ENCODE measurements at places on chromosomes 11 and 22. TPM values are rescaled to one million over a fixed set of nuclear protein-coding genes. Genes with fewer than 3 reads are reported as not detected.
A peak's percentile ranks its signal among the peaks of the same experiment; 100 is the strongest.

GRCh38 chr11:80519596-80520506, 1079.0 kb upstream of the TENM4 start:
- no peak for DNase-seq

- DNase-seq: no peak
Observed at GRCh38 chr11:20933086-20933485, 263.7 kb downstream of the NELL1 start.

- DNase-seq: no peak
Observed at GRCh38 chr11:102926961-102927623, 28.4 kb downstream of the MMP13 start.

The CAVIN3 gene
- polyA plus RNA-seq: not detected

The OSM gene
- 9.6 TPM for polyA plus RNA-seq

DNA sequence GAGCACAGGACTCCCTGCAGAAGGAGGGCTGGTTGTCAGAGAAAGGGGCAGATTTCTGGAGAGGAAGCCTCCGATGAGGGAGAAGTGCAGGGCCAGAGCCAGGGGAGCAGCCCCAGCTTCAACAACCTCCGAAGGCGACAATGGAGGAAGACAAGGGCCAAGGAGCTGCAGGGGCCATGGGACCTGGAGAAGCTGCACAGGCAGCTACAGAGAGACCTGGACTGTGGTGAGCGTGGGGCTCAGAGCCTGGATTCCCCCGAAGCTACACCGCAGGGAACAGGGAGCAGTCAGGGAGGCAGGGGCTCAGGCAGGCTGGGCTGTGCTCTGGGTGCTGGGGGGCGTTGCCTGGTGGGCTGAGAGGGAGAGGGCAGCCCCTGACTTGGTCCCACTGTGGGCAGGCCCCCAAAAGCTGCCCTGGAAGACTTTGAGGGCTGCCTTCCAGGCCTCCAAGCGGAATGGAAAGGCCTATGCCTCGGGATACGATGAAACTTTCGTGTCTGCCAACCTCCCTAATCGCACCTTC, 2.4 kb downstream of the TSGA10IP start:
- no peak for DNase-seq

DNA sequence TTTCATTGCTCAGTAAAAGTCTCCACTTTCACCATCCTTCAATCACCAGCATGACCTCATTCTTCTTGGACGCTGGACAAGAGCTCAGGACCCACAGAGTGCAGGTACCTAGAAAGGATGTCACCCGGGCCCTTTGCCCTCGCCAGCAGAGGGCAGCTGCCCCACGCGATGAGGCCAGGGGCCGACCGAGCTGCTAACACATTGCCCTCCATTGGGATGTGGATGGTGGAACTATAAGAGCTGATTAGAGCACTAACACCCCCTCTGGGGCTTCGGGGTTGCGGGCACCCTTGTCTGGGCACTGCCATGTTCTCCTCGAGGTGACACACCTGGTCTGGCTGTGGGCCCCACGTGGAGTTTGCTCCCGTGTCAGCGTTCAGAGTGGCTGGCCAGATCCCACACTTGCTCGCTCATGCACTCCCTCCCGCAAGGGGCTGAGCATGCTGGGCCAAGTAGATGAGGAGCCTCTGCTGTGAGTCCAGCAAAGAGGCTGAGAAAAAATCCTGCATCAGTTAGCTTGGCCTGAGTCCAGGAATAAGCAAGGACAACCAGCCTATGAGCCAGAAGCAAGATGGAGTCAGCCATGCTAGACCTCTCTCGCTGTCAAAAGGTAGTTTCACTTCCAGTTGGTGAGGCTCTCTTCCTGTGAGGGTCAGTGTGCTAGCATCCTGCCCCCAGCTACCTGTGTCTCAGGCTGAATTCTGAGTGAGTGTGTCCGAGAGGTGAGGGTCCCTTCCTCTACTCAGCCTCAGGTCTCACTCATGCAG, 9.8 kb downstream of the KRTAP5-6 start:
- no peak for DNase-seq

The C11orf42 gene
- not detected for polyA plus RNA-seq

DNA sequence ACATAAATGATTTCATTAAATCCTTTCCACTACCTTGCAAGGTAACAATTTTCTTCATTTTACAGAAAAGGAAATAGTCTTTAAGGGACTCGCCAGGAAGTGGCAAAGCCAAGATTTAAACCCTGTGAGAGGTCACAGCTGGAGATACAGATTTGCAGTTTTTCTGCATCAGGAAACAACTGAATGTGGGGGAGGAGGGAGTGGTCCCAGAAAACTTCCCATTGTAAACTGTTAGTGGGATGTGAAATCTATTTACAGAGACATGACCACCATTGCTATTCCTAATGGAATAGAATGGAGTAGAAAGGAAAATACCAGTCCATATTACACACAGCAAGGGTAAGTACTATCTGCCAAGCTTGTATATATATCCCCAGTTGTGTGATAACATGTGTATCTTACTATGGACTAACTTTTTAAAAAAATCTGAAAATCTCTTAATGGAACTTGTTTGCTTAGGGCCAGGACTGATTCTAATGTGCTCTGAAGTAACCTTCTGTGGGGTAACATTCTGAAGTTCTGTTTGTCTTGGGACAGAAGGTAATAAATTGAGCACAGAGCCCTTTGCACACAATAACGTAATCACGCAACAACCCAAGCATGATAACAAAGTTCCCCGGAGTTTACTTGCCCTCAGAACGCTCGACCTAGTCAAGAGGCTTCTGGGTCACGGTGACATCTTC, 10.9 kb upstream of the TSKU start:
- DNase-seq: no peak

The LGR4 gene
- 1.9 TPM for polyA plus RNA-seq

The HBD gene
- 0.84 TPM for polyA plus RNA-seq

GRCh38 chr22:47176026-47176389, 413.6 kb downstream of the TBC1D22A start:
- no peak for DNase-seq

The MMP13 gene
- polyA plus RNA-seq: not detected

The SCO2 gene
- polyA plus RNA-seq: 14.2 TPM

- no peak for DNase-seq
Observed at GRCh38 chr11:83641511-83641910, 355.3 kb upstream of the CCDC90B start.

The NPAS4 gene
- polyA plus RNA-seq: not detected

GRCh38 chr11:68430801-68431200, 29.8 kb upstream of the PPP6R3 start:
- DNase-seq: no peak

DNA sequence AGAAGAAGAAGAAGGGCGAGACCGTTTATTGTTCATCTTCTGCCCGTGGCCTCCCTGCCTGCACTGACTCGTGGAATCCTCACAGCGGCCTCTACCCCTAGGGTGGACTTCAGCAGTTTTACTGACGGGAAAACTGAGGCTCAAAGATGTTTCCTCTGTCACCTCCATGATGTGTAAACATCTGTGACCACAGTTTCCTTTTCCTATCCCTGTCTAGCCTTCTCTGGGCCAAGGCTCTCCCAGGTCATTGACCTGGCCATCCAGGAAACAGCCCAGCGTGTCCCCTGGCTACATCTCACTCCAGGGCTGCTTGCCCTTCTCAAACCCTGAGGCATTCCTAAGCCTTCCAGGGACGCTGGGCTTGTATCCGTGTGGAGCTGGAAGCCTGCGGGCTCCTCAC, 49.0 kb upstream of the GCAT start:
- no peak for DNase-seq

GRCh38 chr11:116061322-116061721, 557.1 kb upstream of the CADM1 start:
- DNase-seq: no peak

DNA sequence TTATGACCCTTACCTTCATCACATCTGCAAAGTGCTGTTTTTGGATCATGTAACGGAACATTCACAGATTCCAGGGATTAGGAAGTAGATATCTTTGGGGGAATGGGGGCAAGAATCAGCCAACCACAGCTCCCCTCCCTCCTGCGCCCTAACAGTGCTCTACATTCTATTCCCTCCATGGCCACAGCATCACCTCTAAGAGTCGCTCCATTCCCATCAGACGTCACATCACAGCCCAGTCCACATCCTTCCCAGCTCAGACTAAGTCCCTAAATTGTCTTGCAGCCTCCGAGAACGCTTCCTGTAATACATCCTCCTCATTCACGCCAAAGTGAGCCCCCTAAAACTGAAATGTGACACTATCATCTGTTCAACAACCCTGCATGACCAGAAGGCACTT, 5.9 kb downstream of the SCGB1D1 start:
- DNase-seq: no peak

The MRPL16 gene
- polyA plus RNA-seq: 41.0 TPM

GRCh38 chr11:74783241-74783871, 34.7 kb downstream of the RNF169 start:
- DNase-seq: peak; percentile 85

DNA sequence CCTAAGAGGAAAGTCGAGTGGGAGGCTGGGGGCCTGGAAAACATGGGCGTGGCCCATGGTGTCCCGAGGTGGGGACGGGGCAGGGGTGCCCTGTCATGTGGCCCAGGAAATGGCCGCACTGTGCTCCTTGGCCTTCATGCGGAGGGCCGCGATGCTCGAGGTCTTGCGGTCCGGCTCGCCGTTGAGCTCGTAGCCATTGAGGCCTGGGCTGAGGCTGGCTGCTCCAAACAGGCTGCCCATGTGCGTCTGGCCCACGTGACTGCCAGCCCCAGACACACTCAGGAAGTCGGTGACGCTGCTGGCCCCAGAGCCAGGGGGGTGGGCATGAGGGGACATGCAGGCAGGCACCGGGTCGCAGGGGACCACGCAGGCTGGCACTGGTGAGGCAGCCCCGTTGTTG, 45.2 kb downstream of the ALX4 start:
- DNase-seq: no peak

DNA sequence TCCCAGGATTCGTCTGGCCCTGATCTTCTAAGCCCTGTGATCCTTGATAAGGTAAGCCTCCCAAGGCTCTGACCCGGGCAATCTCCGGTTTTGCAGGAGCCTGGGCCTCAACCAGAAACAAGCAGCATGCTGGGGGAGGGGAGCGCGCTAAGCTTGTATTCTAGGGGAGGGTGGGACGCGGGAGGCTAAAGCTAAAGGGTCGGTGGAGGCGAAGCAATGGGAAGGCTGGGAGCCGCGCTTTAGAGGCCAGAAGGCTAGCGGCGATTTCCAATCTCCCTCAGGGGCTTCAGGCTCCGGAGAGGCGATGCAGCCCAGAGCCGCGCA, 753 bp downstream of the PTPN5 start:
- DNase-seq: no peak

Measured in B cell (primary cell).